Cardiac fibroblast (primary cell): ENCODE measurements at places on chromosomes 12 and 14.

DNA sequence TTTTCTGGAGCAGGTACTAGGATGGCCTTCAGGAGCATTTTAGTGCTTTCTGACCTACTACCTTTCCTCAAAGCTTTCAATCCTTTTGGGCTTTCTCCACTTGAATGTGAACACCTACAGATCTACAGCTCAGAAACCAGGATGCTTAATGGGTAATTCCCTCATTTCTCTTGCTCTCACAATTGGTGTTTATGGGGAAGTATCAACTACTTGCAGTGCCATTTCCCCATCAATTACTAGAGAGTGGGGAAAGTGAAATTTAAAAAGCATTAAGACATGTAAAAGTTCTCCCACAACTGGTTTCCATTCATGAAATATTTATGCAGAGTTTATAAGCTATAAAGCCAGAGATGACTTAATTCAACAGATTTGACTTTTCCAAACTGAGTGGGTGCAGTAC lies 2.1 kb upstream of the YY1 start:
- DNase-seq = no peak

GRCh38 chr14:38255408-38255672 lies 553 bp downstream of the CLEC14A start:
- peak; percentile 35 for DNase-seq

GRCh38 chr12:110647631-110648040 lies 33.7 kb downstream of the TCTN1 start:
- no peak for DNase-seq

DNA sequence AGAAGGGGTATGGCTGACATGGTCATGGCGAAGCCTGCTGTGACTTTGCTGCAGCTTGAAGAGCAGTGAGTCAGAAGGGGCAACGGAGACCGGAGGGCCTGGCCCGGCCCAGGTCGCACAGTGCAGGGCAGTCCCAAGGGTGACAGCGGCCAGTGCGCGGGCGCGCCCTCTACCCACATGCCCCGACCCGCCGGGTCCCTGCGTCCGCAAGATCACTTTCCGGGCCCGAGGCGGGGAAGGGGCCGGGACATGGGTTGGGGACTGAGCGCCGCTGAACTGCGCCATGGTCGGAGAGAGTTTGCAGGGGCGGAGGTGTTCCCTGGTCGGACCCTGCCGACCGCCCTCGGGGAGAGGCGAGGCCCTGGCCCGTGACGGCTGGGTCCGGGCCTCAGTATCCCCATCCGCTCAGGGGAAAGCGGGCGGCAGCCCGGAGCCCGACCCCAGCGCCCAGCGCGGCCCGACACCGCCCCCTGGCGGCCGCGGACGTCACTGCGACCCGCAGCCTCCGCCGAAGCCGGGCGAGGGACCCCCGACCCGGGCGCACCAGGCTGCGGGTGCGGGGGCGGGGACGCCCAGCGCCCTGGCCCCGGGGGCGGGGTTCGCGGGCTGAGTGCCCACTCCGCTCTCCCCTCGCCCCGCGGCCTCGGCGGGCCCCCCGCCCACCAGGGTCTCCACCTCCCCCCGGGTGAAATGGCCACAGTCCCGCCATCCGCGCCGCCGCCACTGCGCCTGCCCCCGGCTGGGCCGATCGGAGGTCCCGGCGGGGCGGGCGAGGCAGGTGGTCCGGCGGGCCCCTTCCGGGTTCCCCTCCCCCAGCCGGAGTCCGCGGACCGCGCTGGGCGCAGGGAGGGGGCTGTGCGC lies 7.2 kb upstream of the ANKRD9 start:
- no peak for DNase-seq

DNA sequence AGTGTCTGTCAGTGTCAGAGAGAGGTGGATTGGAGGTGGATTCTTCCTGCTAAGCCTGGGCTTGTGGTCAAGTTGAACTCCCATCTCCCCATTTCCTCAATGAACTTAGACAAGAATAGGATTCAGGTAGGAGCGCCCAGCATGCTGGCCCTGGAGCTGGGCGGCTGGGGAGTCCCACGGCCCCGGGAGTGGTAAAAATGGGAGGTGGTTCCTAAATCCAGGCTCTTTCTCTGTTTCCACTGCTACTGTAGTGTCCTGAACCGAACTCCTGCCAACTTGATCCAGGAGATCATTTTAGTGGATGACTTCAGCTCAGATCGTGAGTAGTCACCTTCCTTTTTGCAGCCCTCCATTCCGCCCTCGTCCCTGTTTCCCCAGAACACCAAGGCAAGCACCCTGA lies 65.1 kb downstream of the GALNT16 start:
- no peak for DNase-seq
